ENCODE measurements at places on chromosomes 12 and 14.

- DNase-seq, result no peak
Observed at GRCh38 chr12:111870706-111871105, 28.7 kb downstream of the MAPKAPK5 start.

GRCh38 chr12:114512351-114512750, 106.4 kb upstream of the TBX5 start:
- DNase-seq, result no peak

DNA sequence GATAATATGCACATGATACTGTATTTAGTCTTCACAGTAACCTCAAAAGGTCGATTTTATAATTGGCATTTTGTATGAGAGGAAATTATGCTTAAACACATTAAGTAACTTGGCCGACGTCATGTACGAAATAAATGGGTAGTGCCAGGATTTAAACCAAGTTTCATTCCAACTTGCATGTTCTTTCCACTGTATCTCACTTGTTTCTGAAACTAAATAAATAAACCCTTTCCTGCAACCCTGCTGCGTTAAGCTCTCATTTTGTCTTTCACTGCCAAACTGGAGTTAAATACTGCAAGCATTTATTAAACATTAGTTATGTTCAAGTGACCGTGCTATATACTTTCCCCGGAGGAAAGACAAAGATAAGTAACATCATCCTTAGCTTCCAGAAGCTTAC, 293.9 kb upstream of the PRKD1 start:
- no peak for DNase-seq

- no peak for DNase-seq
Observed at GRCh38 chr14:69715725-69716477, 51.0 kb upstream of the SRSF5 start.

GRCh38 chr14:102545461-102546265, 36.1 kb upstream of the ANKRD9 start:
- no peak for DNase-seq

DNA sequence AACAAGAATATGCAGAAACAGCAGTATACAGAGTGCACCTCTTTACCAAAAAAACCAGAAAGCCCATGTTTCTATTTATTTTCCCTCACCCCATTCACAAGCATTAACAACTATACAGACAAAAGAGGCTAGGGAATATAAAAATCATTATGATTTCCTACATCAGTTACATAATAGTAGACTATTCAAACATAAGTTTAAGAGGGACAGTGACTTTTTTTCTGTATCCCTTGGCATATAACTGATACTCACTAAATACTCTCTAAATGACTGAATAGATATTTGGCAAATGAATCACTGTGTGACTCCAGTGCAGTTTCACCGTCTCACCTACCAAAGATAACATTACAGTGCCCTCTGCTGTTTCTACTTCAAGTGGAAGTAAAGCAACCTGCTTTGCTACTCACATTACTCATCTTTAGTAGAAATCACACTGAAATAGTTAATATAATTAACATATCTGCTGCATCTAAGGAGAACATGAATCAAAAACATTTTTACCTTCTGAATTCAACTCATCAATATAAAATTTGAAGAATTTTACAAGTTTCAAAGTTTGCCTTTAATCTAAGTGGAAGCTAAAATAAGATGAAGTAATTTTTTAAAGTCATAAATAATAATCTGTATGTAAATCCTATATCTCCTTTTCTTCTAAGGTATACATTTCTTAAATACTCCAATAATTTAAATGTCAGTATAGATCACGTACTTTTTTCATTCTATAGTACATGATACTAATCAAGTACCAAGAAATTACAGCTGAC, 103.8 kb downstream of the OSBPL8 start:
- no peak for DNase-seq

- DNase-seq, result no peak
Observed at GRCh38 chr14:99736603-99737371, 52.7 kb downstream of the CYP46A1 start.

- peak; percentile 7 for DNase-seq
Observed at GRCh38 chr12:28787151-28787550, 361.9 kb upstream of the FAR2 start.

DNA sequence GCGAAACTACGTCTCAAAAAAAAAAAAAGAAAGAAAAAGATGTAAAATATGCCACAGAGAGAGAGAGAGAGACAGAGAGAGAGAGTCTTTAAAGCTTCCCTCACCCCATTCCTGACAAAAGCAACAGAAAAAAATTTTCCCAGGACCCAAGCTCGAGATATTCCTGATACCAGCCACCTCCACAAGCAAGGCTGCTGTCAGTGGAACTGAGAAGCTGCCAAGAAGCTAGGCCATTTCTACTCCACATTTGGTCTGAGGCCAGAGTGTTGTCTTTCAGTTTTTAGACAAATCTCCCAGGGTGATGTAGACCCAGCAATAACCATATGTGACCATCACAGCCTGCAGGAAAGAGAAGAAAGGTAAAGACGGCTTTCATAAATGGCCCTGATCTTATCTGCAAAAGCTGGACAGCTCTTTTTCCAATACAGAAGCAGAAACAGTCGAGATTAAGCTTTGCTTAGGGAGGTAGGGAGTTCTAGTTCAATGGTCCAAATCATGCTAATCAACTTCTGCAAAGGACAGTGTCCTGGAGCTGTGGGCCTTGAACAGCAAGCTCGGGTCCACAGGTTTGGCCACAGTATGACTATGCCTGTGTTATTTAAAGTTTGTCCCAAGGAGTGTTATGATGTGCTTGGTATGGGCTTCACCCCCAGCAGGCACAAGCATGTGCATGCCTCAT, 130.3 kb upstream of the NUDT4 start:
- no peak for DNase-seq

- DNase-seq, result no peak
Observed at GRCh38 chr12:38880288-38880687, 25.1 kb downstream of the CPNE8 start.

- DNase-seq, result no peak
Observed at GRCh38 chr12:99960311-99960710, 24.4 kb downstream of the ANKS1B start.

DNA sequence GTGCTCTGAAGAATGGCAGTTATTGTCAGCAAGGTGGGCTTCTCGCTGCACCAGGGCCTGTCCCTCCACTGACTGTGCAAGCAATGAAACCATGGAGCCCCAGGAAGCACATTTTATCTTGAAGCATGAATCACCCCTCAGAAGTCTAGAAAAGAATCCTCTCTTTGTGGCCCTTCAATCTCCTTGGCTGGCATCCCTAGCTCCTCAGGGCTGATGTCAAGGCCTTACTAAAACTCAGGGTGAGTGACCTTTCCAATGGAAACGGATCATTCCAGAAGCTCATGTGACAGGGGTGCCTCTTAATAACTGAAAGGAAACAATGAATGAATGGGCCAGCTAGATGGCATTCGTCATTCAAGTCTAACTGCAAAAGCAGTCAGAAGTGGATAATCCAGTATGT, 22.3 kb upstream of the PLEKHH1 start:
- DNase-seq, result no peak

DNA sequence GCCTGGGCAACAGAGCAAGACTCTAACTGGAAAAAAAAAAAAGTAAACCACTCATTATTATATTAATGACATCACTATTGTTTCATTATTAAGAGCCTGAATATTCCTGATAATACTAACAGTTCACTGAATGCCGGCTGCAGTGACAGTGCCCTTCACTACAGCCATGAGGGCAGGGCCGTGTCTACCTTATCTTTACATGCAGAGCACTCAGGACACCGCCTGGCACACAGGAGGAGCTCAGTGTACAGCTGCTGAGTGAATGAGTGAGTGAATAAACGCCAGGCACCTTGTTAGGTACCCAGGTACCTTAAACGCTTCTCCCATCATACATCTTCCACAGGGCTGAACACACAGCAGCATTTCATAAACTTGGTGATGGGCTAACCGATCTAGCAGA, 23.2 kb downstream of the ZFYVE1 start:
- DNase-seq, result no peak

GRCh38 chr12:106195621-106196027, 52.2 kb downstream of the CKAP4 start:
- no peak for DNase-seq

- DNase-seq, result no peak
Observed at GRCh38 chr12:53824001-53824712, 72.4 kb upstream of the CISTR start.

DNA sequence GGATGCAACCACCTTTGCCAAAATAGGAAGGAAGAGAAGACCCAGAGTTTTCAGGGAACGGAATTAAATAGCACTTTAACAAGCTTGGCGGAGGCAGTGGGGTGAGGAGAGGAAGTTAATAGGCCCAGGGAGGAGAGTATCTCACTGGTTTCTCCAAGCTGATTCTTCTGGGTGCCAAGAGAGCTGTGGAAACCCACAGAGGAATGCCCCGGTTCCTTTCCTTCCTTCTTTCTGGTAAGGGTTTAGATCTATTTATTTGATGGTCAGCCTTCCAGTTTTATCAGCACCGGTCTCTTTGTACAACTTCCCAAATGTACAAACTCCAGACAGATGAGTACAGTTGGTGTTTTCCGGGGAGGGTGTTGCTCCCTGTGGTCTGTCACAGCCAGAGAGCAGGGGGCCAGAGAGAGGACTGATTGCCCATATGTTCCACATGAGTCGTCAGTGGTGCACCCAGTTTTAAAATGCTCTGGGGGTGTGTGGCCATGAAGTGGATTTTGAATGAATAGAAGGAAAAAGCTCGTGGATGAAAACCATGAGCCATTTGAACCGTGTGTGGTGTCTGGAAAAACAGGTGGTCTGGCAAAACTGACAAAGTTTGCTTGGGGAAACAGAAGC, 26.6 kb downstream of the PRKCH start:
- DNase-seq, result no peak

DNA sequence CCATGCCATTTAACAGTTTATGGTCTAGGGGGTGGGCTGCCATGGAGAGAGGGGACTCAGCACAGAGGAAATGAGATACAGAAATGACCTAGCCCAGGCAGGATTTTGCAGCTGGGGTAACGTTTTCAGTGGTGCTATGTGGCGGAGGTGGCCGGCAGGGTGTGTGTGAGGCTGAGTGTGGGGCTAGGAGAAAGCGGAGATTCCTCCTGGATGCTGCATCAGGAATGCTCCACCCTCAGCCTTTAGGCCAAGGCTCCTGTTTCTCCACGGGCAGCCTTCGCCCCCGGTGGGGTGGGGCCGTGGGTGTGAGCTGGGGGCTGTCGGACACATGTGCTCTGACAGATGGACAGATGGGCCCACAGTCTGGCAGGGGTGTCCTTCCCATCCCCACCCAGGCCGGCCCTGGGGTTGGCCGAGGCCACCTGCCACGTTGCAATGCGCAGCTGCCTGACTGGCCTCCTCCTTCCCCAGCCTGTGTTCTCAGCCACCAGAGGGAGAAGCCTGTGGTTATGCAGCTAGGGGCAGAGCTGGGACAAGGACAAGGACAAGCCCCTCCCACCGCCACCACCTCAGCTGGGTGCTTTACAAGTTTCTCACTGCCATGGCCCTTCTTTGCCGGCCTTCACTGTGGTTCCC, 44.3 kb downstream of the TEAD4 start:
- no peak for DNase-seq

- no peak for DNase-seq
Observed at GRCh38 chr14:91935586-91935985, 11.9 kb downstream of the FBLN5 start.

GRCh38 chr14:90253826-90254225, 2.5 kb upstream of the PSMC1 start:
- DNase-seq, result no peak

DNA sequence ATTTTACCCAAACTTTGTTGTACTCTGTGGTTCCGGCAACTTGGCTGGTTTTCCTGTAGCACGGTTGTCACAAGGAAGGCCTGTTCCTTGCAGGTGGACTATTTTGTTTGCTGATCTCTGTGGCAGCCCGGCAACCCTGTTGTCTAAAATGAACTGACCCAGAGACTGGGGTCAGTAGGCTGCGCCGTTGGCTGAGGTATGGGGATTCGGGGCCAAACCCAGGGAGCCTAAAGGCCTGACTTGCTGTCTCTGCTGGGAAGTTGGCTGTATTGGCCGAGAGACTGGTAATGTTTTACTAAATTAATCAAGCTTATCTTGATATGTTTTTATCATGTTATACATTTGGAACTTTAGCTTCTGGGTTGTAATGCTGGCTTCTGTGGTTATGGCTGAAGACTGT, 13.8 kb downstream of the SMIM41 start:
- no peak for DNase-seq

GRCh38 chr14:58479975-58480374, 52.5 kb downstream of the KIAA0586 start:
- DNase-seq, result no peak

- no peak for DNase-seq
Observed at GRCh38 chr12:42574851-42575266, 14.7 kb downstream of the PRICKLE1 start.

GRCh38 chr14:103225062-103225461, 101.8 kb downstream of the TNFAIP2 start:
- DNase-seq, result no peak

DNA sequence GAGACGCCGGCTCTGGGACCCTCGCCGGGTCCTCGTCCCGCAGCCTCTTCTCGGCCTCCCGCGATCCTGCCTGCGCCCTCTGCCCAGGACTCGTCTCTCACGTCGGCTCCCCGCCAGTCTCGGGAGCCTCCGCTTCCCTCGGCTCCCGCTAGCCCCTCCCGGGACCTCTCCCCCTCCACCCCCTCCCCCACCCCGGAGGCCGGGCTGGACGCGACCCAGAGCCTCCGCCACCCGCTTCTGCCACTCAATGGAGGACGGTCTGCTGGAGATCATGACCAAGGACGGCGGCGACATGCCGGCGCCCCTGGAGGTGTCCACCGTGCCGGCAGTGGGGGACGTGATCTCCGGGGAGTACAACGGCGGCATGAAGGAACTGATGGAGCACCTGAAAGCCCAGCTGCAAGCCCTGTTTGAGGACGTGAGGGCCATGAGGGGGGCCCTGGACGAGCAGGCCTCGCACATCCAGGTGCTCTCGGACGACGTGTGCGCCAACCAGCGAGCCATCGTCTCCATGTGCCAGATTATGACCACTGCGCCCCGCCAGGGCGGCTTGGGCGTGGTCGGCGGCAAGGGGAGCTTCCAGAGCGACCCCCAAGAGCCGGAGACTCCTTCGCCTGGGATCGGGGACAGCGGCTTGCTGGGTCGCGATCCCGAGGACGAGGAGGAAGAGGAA, 568 bp downstream of the CCDC184 start:
- peak; percentile 23 for DNase-seq

DNA sequence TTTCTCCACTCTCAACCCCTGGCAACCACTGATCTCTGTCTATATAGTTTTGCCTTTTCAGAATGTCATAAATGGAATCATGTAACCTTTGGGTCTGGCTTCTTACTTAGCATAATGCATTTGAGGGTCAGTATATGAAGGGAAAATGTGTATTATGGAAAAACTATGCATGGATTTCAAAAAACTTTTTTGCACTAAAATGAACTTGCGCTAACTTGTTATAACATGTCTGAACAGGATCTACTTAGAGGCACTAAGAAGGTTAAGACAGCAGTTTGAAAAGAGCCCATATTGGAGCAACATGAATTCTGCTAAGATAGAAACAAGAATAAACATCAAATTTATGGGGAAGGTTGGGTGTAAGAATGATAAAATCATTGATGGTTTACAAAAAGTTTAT, 29.1 kb downstream of the SLC39A9 start:
- DNase-seq, result no peak

GRCh38 chr14:65492266-65492665, 79.7 kb downstream of the FUT8 start:
- no peak for DNase-seq

- no peak for DNase-seq
Observed at GRCh38 chr14:77478796-77479195, 19.8 kb downstream of the ISM2 start.

GRCh38 chr14:54132496-54132895, 175.9 kb upstream of the BMP4 start:
- DNase-seq, result no peak

Measured in neural crest cell (in vitro differentiated cells).